ENCODE measurements at places on chromosomes 1 and 21.

- DNase-seq, result no peak
Measured at GRCh38 chr1:227140376-227140775, 177.9 kb downstream of the CDC42BPA start.

- DNase-seq, result no peak
Measured at GRCh38 chr1:94362466-94363058, 55.6 kb upstream of the ABCD3 start.

DNA sequence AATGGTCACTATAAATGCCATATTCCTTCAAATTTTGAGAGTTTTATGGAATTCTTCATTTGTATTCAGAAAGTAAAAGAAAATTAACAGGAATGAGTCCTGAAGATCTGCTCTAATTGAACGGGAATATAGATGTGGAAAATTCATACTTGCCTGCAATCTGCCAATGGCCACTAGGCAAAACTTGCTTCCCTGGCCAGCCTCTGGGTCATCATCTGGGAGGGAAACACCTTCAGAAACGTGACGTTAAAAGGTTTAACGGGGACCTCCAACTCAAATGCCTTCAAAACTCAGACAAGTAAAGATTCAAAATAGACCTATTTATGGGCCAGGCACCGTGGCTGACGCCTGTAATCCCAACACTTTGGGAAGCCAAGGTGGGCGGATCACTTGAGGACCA, 21.7 kb upstream of the CTSK start:
- DNase-seq, result no peak

GRCh38 chr21:45596704-45597318, 46.7 kb upstream of the PCBP3 start:
- DNase-seq, result peak; percentile 24

- peak; percentile 13 for DNase-seq
Measured at GRCh38 chr1:50271968-50272578, 151.2 kb downstream of the DMRTA2 start.

All from NCI-H1105 treated with DMSO at 0.1 percent for 48 hours (cell line).